ENCODE measurements at places on chromosomes 1 and 21. TPM values are rescaled to one million over a fixed set of nuclear protein-coding genes. Genes with fewer than 3 reads are reported as not detected.

GRCh38 chr1:161439280-161440232 lies 65.7 kb upstream of the FCGR2A start:
- peak overlapping the region; percentile 55 for H3K4me3 ChIP-seq
- no peak overlapping the region for H3K27ac ChIP-seq
- H3K27me3 ChIP-seq: no peaks in the 10 kb centered on the region
- H3K36me3 ChIP-seq: no peaks in the 10 kb centered on the region
- H3K4me1 ChIP-seq: peaks cover 5% of the 10 kb centered on the region
- no peak for DNase-seq

The CFHR5 gene
- polyA plus RNA-seq: not detected

- peak overlapping the region; percentile 57 for H3K4me3 ChIP-seq
- H3K27ac ChIP-seq: no peak overlapping the region
- H3K27me3 ChIP-seq: no peaks in the 10 kb centered on the region
- H3K4me1 ChIP-seq: no peaks in the 10 kb centered on the region
- no peak for DNase-seq
- H3K36me3 ChIP-seq: peaks cover 8% of the 10 kb centered on the region
Observed at GRCh38 chr1:112960384-112960783, 4.4 kb upstream of the SLC16A1 start.

The SPATA21 gene
- polyA plus RNA-seq: 0.33 TPM

DNA sequence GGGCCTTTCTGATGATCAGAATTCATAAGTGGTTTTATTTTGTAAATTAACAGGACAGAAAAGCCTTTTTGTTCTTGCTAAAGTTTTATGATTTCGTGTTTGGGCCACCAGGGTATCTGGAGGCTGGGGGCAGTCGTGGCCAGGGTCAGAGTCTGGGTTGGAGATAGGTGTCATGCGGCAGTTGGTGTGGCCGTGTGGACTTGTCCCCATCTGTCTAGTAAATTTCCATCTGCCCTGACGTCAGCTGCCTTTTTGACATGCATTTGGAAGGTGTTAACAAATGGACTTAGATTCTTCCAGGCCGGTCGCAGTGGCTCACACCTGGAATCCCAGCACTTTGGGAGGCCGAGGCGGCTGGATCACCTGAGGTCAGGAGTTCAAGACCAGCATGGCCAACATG lies 56.8 kb downstream of the SKI start:
- no peak overlapping the region for H3K4me3 ChIP-seq
- H3K27me3 ChIP-seq: no peaks in the 10 kb centered on the region

The LMX1A gene
- not detected for polyA plus RNA-seq

DNA sequence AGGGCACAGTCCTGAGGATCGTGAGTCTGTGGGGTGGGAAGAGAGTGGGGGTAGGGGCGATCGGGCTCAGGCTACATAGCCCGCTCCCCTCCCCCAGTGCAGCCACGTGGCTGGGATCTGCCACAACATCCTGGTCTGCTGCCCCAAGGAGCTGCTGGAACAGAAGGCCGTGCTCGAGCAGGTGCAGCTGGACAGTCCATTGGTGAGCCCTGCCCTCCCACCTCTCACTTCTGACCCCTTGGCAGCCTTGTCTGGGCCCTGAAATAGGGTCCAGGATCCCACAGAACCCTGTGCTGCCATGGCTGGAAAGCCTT lies 5.0 kb downstream of the CNKSR1 start:
- H3K4me1 ChIP-seq: peaks cover 10% of the 10 kb centered on the region
- no peak for DNase-seq
- no peaks in the 10 kb centered on the region for H3K27me3 ChIP-seq
- no peak overlapping the region for H3K4me3 ChIP-seq

The FAM151A gene
- not detected for polyA plus RNA-seq
